ENCODE measurements at places on chromosomes 3 and 15.
A peak's percentile ranks its signal among the peaks of the same experiment; 100 is the strongest.

GRCh38 chr15:90200534-90201129 is 498 bp upstream of the SEMA4B start:
- DNase-seq, result no peak

GRCh38 chr3:139716908-139717485 is 39.2 kb upstream of the NMNAT3 start:
- no peak for DNase-seq

- no peak for DNase-seq
Measured at GRCh38 chr3:2268779-2269178, 170.1 kb downstream of the CNTN4 start.

- no peak for DNase-seq
Measured at GRCh38 chr15:97023488-97023844, 693.0 kb downstream of the NR2F2 start.

- DNase-seq, result no peak
Measured at GRCh38 chr15:63211549-63211948, 22.1 kb downstream of the RAB8B start.

GRCh38 chr3:88444251-88444650 is 294.5 kb downstream of the C3orf38 start:
- no peak for DNase-seq

DNA sequence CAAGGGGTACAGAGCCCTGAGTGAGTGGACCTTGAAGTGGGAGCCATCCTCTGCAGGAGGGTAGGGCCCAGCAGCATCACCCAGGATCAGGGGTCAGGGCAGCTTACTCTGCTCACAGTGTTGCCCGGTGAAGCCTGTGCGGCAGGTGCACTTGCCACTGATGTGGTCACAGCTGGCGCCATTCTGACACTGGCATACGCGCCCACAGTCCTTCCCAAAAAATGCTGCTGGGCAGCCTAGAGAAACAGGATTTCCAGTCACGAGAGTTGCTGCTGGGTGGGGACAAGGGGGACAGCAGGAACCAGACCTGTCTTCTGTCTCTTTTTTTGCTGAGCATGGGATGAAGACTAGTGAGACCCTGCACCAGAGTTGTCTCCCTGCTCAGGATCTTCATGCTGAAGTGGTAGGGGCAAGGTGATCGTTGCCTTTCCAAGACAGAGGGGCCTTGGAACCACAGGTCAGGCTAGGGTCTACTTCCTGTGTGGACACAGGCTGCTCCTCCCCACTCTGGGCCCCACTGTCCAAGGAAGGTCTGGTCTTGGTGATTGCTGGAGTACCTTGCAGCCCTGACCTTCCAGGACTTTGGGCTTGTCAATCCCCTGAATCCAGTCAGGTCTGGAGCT is 46.9 kb downstream of the RAB11A start:
- DNase-seq, result no peak

GRCh38 chr3:154458560-154458959 is 28.6 kb upstream of the GPR149 start:
- no peak for DNase-seq

- DNase-seq, result no peak
Measured at GRCh38 chr15:41839781-41840491, 1.3 kb downstream of the PLA2G4B start.

GRCh38 chr3:152197937-152198336 is 70.8 kb upstream of the MBNL1 start:
- DNase-seq, result no peak

GRCh38 chr3:152458376-152459117 is 189.8 kb downstream of the MBNL1 start:
- no peak for DNase-seq

DNA sequence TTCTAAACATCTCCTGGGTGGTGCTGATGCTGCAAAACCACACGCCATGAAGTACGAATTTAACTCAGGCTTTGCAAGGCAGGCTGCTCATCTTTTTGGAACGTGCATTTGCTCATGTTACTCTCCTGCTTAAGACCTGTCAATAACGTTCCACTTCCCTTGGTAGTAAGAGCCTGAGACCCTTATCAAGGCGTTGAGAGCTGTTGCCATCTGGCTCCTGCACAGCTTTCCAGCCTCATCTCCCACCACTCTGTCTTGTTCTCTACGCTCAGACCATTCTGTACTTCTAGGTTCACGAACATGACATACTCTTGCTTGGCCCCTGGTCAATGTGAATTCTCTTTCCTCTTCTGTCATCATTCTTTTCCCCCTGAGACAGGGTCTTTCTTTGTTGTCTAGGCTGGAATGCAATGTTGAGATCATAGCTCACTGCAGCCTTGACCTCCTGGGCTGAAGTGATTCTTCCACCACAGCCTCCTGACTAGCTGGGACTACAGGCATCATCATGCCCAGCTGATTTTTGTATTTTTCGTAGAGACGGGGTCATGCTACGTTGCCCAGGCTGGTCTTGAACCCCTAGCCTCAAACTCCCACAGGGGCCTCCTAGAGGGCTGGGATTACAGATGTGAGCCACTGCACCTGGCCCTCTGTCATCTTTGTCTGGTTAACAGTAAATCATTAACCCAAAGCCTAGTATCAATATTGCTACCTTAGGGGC is 202.8 kb downstream of the CADPS start:
- DNase-seq, result no peak

DNA sequence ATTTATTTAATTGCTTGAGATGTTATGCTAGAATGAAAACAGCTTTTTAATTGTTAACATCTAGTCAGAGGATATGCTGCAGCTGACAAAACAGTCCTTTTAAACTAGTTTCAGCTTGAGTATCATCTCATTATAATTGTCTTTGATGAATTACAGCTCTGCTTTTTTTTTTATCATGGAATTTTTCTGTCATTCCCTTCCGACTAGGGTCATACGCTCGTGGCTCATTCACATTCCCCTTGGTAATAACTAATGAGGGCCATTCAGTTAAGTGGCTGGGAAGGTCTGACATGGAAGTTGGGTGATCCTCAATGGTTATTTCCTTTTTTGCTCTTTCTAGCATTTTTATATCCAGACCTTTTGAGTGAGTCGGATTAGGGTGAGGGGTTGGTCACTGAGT is 77.0 kb downstream of the PGPEP1L start:
- no peak for DNase-seq

DNA sequence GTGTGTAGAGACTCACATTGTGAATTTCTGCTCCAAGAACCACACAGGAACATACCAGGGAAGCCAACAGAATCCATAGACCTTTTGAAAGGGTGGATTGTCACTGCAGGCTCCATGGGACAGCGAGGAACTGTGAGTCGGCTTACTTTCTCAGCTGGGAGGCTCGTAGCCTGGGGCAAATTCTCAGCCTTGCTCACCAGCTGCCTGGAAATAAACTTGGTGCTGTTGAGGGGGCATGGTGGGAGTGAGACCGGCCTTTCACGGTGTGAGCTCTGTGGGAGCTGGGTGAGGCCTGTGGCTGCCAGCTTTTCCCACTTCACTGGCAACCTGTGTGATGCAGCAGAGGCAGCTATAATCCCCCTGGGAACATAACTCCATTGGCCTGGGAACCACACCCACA is 146.6 kb upstream of the P2RY1 start:
- DNase-seq, result no peak

DNA sequence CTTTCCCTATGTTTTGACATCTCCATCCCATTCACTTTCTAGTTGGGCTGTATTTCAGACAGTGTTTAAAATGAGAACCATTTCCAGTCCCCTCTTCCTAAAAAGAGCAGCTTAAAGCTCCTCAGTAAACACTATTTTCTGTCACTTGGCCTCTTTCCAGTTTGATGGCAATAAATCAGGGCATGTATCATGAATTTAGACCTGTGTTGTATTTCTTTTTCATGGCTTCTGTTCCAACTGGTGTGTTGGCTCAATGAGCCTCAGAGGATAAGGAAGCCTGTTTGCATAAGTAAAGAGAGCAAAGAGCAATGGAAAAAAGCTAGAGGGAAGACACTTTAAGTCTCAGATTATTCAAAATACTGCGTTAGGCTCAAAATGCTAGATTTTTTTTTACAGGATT is 7.2 kb downstream of the CCDC80 start:
- DNase-seq, result peak; percentile 73

- no peak for DNase-seq
Measured at GRCh38 chr15:82307714-82308081, 41.6 kb downstream of the GOLGA6L10 start.

DNA sequence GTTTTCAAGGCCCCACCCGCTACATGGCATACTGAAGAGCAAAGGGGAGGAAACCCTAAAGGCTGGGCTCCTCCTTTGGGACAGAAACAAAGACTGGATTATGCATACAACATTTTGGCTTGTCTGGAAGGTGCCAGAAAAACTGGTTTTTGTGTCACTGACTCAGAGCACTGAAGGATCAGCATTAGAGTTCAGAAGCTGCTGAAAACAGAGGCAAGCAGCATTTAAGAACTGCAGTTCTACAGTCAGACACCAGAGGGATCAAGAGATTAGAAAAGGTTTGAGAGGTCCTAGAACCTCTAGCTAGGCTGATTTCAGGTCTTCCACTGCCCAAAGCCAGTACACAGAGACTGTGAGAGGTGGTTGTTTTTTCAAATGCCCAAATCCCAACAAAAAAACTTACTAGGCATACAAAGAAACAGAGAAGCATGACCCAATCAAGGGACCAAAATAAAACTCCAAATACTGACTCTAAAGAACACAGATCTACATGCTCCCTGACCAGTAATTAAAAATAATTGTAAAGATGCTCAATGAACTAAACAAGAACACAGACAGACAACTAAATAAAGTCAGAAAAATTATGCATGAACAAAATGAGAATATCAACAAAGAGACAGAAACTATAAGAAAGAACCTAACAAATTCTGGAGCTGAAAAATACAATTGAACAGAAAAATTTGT is 91.2 kb downstream of the SENP2 start:
- DNase-seq, result peak; percentile 86

- DNase-seq, result no peak
Measured at GRCh38 chr3:9940746-9941145, 7.1 kb downstream of the CRELD1 start.

DNA sequence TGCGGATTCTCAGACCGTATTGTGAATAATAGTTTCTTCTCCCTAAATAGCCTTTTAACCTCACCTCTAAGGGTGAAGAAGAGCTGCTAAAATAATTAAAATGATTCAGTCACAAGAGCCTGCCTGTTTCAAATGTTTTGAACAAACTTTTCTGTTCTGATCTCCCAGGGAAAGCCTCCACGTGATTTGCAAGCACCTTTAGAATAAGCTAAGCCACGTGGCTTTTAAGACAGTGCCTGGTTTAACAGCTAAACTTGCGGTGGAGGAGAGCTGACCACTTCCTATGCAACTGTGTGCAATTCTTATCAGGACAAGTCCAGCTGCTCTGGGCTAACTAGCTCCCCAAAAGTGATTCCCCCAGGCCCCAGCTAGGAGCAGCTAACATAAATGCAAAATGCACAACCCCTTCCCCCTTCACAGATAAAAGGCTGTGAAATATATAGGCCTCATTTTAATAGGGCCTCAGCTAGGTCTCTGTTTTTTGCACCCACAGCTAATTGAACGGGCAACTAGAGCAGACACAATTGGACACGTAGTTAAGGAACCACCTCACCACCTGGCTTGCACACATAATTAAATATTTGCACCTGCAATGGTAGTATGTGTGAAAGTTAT is 401.2 kb upstream of the NR2F2 start:
- DNase-seq, result no peak

GRCh38 chr3:50415061-50415460 is 55.7 kb upstream of the TMEM115 start:
- no peak for DNase-seq

GRCh38 chr15:32738666-32739065 is 20.9 kb downstream of the GREM1 start:
- DNase-seq, result no peak

- peak; percentile 24 for DNase-seq
Measured at GRCh38 chr15:44082558-44083157, 112.4 kb downstream of the FRMD5 start.

- DNase-seq, result no peak
Measured at GRCh38 chr15:69962561-69962960, 135.2 kb downstream of the TLE3 start.

DNA sequence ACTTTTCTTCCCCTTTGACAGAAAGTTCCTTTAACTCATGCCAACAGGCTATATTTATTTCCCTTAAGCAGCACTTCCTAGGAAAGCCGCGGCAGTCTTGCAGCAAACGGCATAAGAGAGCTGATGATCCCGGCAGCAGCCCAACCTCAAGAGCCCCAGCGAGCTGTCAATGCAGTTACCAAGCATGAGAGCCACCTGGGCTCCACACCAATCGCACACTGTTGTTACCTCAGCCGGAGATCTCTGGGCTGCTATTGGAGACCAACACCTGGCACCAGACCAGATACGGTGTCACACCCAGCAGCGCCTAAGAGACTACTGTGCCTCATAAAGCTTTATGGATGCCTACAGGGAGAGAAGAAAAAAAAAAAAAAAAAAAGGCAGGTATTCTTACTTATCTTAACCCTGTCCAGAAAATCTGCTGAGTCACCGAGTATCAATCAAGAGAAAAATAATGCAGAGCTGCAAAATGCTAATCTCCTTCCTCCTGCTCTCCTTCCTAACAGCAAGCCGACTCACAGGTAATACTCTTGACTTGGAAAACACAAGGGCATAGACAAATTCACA is 11.7 kb downstream of the ABCC5 start:
- peak; percentile 34 for DNase-seq

- peak; percentile 28 for DNase-seq
Measured at GRCh38 chr3:136069933-136070332, 104.4 kb downstream of the PPP2R3A start.
